ENCODE measurements at places on chromosomes 12 and 14. TPM values are rescaled to one million over a fixed set of nuclear protein-coding genes. Genes with fewer than 3 reads are reported as not detected.

- no peak overlapping the region for H3K27ac ChIP-seq
- H3K4me1 ChIP-seq = no peaks in the 10 kb centered on the region
- H3K36me3 ChIP-seq = no peaks in the 10 kb centered on the region
- peak; percentile 12 for DNase-seq
- no peak overlapping the region for H3K4me3 ChIP-seq
Measured at GRCh38 chr12:113537751-113538087, 66.0 kb upstream of the LHX5 start.

GRCh38 chr12:9096563-9097176 lies 19.0 kb downstream of the A2M start:
- no peak overlapping the region for H3K4me3 ChIP-seq
- H3K27ac ChIP-seq = no peak overlapping the region
- H3K4me1 ChIP-seq = peaks cover 4% of the 10 kb centered on the region
- no peaks in the 10 kb centered on the region for H3K27me3 ChIP-seq
- DNase-seq = no peak

GRCh38 chr12:98504368-98504617 lies 11.1 kb upstream of the TMPO start:
- peak overlapping the region; percentile 99 for H3K27ac ChIP-seq
- peaks cover 11% of the 10 kb centered on the region for H3K36me3 ChIP-seq
- peaks cover 39% of the 10 kb centered on the region for H3K4me1 ChIP-seq
- H3K27me3 ChIP-seq = peaks cover 9% of the 10 kb centered on the region
- no peak for DNase-seq

GRCh38 chr14:41785696-41786095 lies 179.0 kb downstream of the LRFN5 start:
- no peak for DNase-seq
- peaks cover 1% of the 10 kb centered on the region for H3K27me3 ChIP-seq
- no peaks in the 10 kb centered on the region for H3K36me3 ChIP-seq
- no peak overlapping the region for H3K4me3 ChIP-seq

GRCh38 chr12:61870658-61871484 lies 389.3 kb upstream of the USP15 start:
- H3K4me1 ChIP-seq = no peaks in the 10 kb centered on the region
- H3K4me3 ChIP-seq = no peak overlapping the region
- no peaks in the 10 kb centered on the region for H3K27me3 ChIP-seq
- DNase-seq = no peak

The CCDC60 gene
- not detected for total RNA-seq

The SOAT2 gene
- total RNA-seq = 1.1 TPM

The PARP2 gene
- 46.3 TPM for total RNA-seq

The KLRK1 gene
- total RNA-seq = 0.33 TPM

The CD163 gene
- not detected for total RNA-seq

Measured in activated CD4-positive, alpha-beta memory T cell treated with anti-CD3 and anti-CD28 coated beads for 36 hours (primary cell).